ENCODE measurements at places on chromosomes 6 and 20.

DNA sequence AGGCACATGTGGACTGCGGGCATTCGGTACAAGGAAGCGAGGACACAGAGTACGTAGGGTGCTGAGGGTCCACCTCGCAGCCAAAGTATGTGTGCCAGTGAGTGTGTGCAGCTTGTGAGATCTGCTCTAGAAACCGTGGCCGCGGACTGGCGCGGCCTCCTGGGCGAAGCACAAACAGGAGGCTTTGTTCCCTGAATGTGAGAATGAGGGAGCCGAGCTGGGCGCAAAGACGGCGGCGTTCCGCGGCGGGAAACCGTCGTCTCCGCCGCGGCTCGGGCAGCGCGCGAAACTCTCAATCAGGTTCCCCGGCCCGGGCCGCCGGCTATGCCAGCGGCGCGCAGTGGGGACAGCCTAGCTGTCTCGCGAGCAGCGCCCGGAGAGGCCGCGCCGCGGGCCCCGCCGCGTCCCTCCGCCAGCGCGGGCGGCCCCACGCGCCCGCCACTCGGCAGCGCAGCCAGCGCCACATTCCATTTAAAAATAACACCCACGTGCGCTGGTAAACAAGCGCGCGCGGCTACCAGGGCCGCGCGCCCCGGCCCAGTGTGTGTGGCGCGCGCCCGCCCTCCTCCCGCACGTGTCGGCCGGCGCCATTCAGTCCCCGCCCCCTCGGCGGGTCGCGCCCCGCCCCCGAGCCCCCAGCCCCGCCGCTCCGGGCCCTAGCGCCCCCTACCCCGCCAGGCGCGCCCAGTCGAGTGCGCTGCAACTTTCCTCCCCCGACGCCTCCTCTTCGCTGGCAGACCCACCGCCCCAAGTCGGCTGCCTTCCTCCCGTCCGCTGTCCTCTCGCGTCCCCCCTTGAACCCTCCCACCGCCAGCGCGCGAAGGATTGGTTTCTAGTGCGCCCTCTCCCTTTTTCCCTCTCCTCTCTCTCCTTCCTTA lies 3.0 kb upstream of the FOXO3 start:
- peak; percentile 78 for DNase-seq

DNA sequence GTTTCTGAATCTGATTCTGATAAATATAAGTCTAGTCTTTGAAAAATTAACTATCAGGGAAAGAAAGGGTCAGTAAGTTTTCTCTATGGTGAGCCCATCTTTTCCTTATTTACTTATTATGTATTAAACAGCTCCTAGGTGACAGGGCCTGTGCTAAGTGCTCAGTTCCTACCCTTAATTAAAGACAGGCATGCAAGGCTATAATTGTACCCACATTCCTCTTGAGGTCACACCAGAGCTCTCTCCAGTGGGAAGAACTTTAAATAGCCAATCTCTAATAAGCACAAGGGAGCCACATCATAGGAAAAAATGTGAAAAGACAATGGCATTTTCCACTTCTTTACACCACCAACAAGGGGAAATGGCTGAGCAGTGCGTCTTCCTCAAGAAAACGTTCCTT lies 421.8 kb upstream of the SLC35B3 start:
- DNase-seq, result no peak

DNA sequence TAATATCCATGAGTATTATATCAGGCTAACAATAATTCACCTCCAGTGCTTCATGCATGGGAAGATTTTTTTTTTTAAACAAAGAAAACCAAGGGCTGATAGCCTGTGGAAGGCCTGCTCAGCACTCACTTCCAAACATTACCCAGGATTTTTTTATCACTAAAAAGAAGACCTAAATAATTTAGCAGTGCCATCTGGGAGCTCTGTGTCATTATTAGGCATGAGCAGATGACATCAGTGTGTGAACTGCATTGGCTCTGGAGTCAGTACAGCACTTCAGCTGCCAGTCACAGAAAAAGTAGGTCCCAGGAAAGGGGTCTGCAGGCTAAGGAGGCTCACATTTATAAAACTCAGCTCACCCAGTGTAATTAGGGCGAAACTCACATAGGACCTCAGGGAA lies 94.8 kb downstream of the COL21A1 start:
- no peak for DNase-seq

GRCh38 chr6:107539409-107539808 lies 49.5 kb downstream of the SOBP start:
- no peak for DNase-seq

DNA sequence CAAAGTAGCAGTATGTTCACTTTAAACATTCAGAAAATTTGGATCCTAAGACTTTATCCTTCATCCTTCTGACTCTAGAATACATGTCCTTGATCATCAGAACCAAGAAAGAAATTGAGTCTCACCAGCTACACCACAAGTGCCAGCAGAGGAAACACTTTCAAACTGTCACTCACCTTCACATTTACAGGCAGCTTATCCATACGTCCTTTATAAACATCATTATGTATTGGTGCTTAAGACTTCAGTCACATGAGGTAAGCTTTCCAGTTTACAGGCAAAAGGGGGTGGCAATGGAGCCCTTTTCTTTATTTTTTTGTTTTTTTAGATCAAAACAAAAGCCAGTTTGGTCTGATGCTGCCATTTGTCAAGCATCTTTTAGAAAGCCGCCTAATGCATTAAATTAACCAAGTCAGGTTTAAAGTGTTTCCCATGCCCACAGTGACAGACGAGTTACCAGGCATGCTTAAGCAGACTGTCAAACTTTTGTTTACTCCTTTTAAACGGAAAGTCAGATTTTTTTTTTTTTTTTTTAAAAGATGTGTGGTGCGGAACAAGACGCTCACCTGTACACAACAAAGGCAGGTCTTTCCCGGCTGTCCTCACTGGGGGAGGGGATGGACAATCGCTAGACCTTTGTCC lies 952 bp upstream of the BRPF3 start:
- DNase-seq, result no peak

GRCh38 chr6:69813508-69813907 lies 16.7 kb upstream of the LMBRD1 start:
- no peak for DNase-seq

- no peak for DNase-seq
Measured at GRCh38 chr20:48843057-48843806, 15.4 kb upstream of the PREX1 start.

DNA sequence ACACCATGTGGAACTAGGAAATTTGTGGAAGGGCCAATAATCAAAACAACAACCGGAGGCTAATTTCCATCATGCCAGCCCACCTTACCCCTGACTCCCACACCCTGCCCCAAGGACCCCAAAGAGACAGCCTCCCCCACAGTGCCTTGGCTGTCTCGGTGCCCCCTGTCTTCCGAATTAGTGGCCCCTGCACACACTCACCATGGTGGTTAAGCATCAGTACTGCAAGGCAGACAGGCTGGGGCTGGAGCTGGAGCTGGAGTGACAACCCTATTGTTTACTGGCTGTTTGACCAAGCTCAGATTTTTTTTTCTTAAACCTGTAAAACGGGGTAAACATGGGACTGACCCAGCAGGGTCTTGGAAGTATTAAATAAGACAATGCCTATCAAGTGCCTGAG lies 238.0 kb downstream of the TFAP2C start:
- no peak for DNase-seq

DNA sequence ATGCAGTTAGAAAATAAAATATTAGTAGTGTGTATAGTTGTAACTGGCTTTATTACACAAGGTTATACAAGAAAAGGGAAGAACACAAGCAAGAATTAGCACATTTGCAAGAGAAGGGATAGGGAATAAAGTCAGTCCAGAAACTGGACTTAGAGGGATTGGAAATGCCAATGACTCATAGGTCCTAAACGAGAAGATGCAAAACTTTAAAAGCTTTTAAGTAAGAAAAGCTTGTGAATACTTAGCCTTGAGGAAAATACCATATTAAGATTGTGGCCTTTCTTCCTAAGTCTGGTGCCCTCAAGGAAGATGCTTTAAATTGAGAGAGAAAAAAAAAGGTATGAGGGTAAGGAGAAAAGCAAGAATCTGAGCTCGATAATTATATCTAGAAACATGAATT lies 102.3 kb upstream of the MCHR2 start:
- no peak for DNase-seq

- no peak for DNase-seq
Measured at GRCh38 chr20:19348582-19348981, 136.1 kb downstream of the SLC24A3 start.

Data from stimulated activated CD4-positive, alpha-beta T cell treated with anti-CD3 and anti-CD28 coated beads, Interleukin-2, amount 100 ng/mL, for 24 hours (primary cell).